ENCODE measurements at places on chromosomes 5 and 9.

DNA sequence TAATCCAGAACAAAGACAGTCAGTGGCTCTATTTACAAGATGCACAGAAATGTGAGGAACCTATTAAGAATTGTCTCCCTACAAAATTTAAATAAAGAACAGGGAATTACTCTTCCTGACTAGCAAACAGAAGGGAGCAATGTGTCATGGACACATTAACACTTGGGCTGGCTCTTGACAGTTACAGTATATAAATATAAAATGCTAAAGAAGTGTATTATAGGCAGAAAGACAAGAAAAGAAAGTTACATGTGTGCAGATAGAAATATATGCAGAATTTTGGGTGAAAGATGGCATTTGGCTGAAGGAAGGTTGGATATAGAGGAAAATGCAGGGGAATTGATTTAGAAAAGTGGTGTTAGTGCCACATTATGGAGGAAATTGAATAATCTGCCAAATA, 2257.1 kb upstream of the ACO1 start:
- DNase-seq, result no peak

GRCh38 chr5:110900829-110901228, 162.0 kb downstream of the SLC25A46 start:
- no peak for DNase-seq

DNA sequence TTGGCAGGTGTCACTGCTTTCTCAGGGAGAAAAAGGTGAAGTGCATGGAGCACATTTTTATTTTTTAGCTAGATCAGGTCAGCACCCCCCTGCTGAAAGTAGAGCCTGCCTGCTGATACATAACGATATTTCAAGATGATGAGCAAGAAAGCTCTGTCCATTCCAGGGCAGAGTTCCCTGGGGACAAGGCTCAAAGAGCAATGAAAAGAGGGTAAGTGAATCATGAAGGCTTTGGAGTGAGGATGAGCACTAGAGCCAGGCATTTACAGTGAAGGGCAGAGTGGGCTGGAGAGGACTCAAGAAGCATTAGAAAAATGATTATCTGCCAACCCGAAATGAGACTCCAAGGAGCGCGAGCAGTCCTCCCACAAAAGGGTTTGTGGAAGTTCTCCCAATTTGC, 345.7 kb downstream of the TLE4 start:
- no peak for DNase-seq

DNA sequence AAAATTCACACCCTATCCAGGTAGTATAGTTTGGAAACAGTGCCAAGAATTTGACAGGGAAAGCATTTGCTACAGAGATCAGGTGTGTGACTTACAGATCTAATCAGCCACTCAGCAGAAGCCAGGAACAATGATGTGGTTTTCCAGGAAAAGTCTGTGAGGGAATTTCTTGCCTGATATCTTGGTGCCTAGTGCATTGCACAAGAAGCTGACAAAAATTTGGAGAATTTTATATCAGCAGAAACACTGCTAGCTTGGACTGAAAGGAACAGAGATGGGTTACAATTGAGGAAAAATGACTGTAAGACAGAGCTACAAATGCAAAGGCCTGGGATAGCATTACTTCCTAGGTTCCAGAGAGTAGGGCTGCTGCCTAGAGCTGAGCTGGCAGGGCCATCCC, 658.1 kb upstream of the CHD1 start:
- no peak for DNase-seq

GRCh38 chr5:10377081-10377480, 23.6 kb downstream of the MARCHF6 start:
- no peak for DNase-seq

GRCh38 chr9:130240410-130241197, 25.0 kb upstream of the HMCN2 start:
- no peak for DNase-seq

- peak; percentile 41 for DNase-seq
Measured at GRCh38 chr9:132238992-132239391, 77.1 kb downstream of the NTNG2 start.

GRCh38 chr5:169770109-169770508, 133.0 kb downstream of the DOCK2 start:
- no peak for DNase-seq

- DNase-seq, result no peak
Measured at GRCh38 chr5:110844251-110844650, 105.4 kb downstream of the SLC25A46 start.

DNA sequence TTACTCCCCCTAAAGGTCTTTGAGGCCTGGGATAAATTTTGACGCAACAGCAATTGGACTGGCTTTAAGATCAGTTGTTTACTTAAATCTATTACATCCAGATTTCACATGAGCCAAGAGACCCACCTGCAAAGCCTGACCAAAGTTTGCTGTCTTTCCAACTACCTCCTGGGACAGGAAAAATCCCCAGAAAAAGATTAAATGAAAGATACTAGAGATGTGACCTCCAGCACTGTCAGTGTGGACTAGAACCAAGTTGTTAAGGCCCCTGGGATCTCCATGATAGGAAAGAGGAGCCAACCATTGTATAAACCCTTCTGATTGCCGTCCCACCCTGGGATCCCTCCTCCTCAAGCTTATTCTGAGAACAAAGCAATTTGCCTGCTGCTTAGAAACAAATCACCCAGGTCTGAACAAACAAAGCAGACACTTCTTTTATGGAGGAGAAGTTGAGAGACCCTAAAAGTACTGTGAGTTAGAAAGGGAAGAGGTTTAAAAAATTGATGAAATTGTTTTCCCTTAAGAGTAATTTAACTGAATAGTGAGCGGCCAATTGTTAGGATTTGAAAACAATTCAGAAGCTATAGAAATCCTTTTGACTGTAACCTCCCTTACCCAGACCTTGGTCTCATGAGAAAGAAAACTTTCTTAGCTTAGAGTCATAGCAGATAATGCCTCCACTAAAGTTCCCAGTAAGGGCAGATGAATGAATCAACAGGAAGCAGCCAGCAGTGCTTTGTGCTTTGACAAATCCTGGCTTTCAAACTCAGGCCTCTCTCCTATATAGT, 255.2 kb downstream of the TMEM167A start:
- peak; percentile 48 for DNase-seq

- DNase-seq, result no peak
Measured at GRCh38 chr9:2767800-2768677, 50.7 kb downstream of the KCNV2 start.

DNA sequence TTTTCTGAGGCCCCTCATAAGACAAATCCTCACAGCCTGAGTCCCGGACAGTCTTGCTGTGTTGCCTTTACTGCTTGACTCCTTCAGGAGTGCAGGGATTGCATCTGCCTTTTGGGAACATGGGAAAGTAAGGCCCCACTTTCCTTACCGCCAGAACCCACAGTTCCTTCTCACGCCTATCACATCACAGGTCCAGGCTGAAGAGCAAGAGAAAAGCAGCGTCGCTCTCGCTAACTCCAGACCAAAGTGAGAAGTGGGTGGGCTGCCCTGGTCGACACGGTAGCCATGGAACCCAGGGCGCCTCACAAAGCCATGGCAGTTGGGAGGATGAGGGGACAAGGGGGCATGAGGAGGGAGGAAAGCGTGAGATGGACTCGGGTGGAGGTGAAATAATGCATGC, 7.9 kb upstream of the ZDHHC11 start:
- no peak for DNase-seq

DNA sequence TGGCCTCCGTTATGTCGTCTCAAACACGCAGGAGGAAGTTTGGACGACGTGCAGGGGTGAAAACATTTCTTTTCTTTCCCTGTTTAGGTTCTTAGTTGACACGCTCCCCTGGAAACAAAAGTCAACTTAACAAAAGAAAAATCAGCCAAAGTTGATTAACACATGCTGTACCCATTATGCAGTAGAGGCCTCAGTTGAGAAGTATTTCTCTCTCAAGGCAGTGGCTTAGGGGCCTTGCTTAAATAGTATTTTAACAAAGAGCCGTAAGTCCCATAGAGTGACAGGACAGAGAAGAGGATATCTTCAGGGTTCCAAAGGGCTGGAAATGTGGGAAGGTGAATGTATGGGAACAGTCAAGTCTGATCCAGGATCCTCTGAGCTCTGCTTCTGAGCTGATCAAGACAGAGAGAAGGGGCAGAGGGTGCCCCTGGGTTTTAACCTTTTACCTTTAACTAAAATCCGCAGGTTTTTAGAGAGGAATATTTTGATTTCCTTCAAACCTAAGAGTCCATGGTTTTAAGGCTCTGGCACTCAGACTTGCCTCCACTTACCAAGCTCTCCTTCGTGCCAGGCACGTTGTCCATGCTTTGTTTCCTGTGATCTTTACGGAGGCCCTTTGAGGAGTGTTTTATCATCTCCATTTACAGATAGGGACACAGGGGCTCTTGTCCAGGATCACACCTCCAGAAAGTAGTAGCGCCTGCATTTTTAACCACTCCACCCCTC, 629 bp upstream of the CD74 start:
- no peak for DNase-seq

DNA sequence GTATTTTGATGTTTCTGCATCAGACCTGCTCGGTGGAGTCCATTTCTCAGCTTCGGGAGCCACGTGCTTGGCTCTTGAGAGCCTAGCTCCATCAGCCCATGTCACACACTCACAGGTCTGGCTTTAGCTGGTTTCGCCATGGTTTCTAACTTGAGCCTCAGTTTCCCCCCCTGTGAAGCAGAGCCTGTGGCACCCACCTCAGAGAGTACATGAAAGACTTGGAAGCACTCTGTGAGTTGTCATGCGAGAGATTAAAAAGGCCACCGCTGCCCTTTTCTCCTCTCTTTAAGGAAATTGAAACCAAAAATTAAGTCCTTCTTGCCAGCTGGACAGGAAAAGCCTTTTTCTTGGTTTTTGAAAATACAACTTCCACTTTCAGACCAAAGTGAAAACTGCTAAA, 8.8 kb downstream of the TENT4A start:
- no peak for DNase-seq

DNA sequence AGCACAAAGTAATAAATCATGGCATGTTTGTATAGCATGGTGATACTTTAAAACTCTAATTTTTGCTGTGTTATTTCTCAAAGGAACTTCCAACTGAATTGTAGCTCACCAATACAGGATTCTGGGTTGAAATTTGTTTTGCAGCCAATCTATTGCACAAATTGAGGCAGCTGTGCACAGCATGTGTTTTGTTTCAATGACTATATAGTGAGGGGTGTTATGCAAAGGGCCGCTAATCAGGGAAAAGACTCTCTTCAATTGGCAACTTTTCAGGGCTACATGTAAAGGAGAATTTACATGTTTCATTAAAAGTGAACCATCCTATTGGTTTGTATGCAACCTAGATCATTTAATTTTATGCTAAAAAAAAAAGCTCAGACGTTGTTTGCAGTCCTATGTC, 44.6 kb downstream of the PLPPR1 start:
- no peak for DNase-seq

DNA sequence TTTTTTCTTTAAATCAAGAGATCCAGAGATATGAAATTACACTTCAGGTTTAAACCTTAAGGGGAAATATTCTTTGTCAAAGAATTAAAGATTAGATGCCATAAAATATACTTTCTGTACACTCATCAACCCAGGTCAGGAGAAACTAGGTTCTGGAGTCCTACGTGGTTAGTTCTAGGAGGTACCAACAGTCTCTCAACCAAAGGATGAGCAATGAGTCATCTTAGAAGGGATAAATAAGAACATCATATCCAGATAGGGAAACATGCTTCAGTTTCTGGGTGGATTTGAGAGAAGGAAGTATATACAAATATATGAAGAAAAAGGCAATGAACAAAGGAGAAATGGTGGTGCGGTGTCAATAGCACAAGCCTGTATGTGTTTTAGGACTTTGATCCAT, 98.2 kb downstream of the CSNK1G3 start:
- DNase-seq, result no peak

DNA sequence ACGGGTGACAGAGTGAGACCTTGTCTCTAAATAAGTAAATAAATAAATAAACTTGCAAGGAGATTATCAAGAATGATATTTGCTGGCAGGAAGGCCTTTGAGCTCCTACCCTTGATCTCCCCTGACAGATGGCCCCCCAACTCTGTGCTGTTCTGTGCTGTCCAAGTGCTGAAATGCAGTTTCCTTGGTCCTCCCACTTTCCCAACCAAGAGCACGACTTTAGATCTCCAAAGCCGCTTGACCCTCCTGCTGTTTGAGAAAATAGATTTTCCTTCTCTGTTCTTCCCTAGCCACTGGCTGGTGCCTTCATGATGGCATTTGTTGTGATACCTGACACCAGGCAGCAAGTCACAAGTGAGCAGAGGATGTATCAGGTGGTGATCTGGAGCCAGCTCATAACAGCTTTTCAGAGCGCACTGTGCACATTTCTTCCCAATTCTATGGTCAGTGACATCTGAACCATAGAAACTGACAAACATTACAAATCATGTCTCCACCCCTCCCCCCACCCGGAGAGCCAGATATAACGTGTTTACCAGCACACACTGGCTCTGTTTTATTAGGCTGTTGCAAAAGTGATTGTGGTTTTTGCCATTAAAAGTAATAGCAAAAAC, 80.0 kb upstream of the PUM3 start:
- DNase-seq, result no peak

DNA sequence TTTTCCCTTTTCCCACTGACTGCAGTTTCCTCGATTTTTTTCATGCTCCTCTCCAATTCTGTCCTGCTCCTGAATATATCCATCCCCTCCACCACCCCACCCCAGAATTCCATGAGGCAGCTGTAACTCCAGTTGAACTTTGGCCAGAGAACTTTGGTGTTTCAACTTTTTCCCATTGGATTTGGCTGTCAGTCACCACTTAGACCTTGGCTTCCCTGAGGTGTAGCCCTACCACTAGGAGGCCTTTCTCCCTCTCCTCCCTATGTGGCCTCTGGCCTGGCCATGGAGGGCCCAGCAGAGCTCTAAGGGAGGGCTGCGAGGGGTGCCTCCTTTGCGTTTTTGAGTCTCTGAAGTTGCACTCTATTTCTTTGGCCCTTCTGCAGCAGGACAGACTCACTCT, 261.3 kb downstream of the PIK3R1 start:
- DNase-seq, result no peak

DNA sequence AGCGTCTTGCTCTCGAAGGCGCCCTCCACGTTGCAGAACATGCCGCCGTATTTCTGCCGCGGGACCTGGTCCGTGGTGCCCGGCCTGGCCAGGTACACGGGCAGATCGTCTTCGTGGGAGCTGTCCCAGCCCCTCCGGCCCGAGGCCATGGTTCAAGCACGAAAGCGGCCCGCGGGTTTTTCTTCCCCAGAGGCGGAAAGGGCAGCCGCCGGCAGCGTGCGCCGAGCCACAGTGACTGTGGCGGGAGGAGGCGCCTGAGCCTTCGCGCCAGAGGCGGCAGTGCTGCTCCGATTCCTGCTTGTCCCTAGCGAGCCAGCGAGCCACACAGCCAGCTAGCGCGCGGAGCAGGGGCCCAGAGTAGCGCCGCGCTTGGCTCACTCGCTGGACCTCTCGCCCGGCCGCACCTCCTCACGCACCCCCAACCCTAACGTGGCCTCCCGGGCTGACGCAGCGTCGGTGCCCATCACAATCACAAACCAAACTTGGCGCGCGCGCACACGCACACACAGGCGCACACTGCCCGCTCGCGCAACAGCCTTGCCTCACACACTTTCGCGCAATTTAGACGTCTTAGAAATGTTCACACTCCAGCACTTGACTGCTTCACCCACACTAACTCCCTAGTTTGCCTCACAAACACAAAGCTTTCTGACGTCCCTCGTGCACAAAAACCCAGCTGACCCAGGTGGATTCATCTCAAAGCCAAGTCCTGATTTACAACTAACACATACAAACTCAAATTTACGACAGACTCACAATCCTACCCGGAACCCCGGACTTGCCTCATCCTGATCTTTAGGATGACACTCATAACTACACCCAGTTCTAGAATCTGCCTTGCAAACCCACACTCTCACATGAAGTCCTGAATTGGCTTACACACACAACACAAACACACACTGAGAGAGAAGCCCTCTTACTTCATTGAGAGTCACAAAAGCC, at the start of gene DPYSL3:
TSS of gene DPYSL3 (minus strand) at position 359 of the 942 bp plus-strand sequence. CDS start at position 149, 210 bp downstream.
- peak; percentile 89 for DNase-seq

- peak; percentile 48 for DNase-seq
Measured at GRCh38 chr9:13841746-13842462, 472.0 kb downstream of the NFIB start.

- no peak for DNase-seq
Measured at GRCh38 chr5:103411711-103412110, 150.9 kb downstream of the NUDT12 start.

Measured in right forelimb (tissue), 1 donor.